ENCODE measurements at places on chromosomes 12 and 14.

- no peak for DNase-seq
Measured at GRCh38 chr12:76530516-76530915, 29.1 kb downstream of the OSBPL8 start.

DNA sequence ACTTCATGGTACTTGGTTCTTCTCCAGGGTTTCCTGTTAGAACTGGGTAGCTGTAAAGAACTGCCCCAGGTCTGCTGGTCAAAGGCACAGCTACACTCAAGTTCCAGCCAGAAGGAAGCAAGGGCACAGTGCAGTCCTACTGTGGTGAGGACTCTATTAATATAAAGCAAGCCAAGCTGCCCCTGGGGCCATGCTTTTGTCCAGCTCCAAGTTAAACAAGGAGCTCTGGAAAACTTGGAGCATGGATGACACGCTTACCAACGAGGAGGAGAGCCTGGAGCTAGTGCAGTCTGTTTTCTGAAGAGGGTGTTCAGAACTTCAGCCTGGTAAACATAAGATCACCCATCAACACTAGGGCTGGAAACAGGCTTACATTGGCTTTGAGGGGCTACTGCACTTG lies 4.0 kb downstream of the FZD10 start:
- DNase-seq: no peak

DNA sequence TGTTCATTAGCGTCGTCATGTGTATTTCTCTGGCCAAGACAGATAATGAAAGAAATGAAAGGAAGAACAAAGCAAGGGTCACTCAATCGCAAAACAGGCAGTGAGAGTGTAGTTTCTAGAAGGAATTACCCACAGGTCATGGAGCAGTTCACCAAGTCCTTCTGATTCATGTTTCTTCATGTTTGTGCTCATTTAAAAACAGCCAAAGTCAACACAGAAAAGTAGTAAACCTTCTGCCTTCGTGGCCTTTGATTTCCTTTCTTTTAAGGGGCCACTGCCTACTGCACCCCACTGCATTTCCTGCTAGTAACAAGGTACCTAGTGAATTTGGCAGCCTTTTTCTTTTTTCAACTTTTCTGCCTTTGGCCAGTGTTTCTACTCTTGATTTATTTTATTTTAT lies 75.1 kb downstream of the KCNK13 start:
- DNase-seq: no peak

GRCh38 chr12:55861396-55861795 lies 18.7 kb upstream of the MMP19 start:
- DNase-seq: no peak

GRCh38 chr12:91910871-91911388 lies 234.7 kb downstream of the BTG1 start:
- DNase-seq: no peak

DNA sequence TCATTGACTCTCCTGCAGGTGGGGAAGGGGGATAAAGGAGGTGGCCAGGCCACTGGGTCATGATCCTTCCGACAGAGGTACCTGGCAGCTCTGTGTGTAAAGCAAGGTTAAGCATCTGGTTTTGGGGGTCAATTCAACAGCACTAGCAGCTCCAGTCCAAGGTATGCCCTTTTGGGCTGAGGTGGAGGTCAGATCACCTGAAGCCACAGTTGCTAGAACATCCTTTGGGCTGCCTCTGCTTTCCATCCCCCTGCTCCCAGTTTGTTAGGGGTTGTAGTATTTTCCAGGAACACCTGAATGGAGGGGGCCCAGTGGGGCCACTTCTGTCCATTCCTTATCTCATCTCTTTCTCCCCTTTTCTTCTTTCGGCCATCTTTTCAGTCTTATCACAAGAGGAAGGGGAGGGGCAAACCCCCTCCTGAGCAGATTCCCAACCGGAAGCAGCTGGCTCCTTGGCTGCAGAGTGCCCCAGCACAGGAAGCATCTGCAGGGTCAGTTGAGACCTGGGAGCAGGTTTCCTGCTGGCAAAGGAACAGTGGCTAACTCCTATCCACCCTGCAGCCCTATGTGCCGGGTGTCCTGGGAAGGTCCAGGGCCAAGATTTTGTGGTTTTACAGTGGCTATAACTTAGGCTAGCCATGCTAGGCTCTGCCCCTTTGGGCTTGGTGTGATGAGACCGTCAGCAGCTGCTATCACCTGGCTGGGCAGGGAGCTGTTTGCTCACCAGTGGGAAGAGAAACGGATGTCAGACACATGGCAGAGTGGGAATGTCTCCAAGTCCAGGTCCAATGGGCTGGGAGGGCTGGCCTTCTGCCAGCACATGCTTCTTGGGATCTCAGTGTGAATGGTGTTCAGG lies 40.2 kb downstream of the SH2B3 start:
- DNase-seq: no peak

Data from MM.1S (cell line).